GM10248 (cell line): ENCODE measurements at places on chromosomes 13 and 19.

DNA sequence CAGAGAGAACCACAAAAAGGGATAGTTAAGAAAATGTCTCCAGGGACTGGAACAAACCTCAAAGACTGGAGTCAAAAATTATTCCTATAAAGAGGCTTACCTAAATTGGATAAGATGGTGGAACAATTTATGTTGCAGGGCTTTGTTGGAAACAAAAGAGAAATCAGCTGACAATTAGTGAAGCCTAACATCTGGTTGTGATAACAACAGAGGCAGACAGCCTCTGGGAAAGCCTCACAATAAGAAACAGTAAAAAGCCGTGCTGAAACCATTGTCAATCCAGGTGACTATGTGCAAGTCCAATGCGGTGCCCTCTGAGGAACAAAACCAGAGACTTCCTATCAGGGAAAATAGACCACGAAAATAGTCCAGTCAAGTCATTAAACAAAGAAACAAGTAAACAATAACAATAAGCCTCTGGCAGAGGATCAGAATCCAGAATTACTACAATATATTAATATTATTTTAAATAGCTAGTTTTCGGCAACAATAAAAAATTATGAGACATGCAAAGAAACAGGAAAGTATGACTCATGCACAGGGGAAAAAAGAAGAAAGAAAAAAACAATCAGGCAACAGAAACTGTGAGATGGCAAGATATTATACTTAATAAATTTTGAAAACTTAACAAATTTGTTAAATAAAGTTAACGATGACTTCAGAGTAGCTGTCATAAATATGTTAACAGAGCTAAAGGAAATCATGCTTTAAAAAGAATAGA is 99.7 kb upstream of the RXFP2 start:
- DNase-seq = no peak

GRCh38 chr13:67736646-67737420 is 506.7 kb upstream of the PCDH9 start:
- DNase-seq = no peak

GRCh38 chr19:6010107-6010506 is 32.2 kb upstream of the RANBP3 start:
- DNase-seq = no peak

DNA sequence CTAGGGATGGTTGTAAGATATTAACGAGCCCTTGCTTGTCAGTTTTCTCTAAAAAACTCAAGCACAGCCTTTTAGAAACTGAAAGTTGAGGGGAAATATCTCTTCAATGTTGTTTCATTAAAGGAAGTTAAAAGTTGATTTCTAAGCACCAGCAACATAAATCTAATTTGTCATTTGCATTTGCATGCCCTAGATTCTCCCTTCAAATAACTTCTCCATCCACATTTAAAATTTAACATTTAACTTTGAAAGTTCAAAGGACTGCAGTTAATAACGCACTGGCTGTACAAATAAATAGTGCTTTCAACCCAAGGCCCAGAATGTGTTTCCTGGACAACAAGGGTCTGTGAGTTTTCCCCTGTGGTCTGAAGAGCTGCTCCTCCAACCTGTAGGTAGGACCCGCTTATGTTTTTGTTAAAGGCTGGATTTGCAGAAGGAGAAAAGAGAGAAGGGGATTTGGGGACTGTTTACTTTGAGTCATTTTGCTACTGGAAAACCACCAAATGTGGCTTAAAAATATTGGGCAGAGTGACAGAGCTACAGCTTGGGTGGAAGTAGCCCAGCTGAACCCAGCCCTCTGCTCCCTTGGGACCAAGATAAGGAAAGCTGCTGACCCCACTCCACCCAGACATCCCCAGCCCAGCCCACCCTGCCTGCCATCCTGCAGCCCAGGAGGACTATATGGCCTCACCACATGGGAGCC is 39.8 kb downstream of the TNFRSF19 start:
- no peak for DNase-seq

DNA sequence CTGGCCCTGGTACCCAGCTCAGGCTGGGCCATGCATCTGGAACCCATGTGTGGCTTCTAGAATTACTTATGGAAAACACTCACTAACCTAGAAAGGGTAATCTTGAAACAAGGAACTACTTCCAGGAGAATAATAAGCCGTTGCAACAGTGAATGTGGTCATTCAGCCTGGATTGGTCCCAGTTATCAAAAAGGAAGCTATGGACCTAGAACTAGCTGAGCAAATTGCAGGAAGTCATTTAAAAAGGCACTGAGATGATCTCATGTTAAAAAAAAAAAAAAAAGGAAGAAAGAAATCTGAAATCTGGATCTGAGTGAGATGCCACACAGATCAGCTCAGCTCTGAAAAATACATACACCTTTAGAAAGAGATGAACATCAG is 59.6 kb downstream of the DCT start:
- DNase-seq = no peak

DNA sequence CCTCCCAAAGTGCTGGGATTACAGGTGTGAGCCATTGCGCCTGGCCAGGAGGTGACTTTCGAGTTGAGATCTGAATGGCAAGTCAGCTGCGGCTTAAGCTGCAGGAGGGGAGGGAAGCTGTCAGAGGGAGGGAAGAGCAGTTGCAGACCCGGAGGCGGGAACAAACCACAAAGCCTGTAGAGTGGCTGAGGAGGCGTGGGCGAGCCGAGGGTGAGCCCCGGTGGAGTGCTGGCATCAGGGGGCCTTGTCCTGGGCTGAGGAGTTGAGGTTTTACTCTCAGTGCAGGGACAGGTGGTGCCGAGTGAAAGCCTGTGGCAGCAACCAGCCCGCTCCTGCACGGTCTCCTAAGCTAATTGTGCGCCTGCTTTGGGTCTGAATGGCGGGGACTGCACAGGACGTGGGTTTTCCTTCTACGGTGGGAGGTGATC is 24.2 kb downstream of the PPP1R37 start:
- DNase-seq = peak; percentile 78

GRCh38 chr19:22806418-22806817 is 22.5 kb upstream of the ZNF99 start:
- no peak for DNase-seq

DNA sequence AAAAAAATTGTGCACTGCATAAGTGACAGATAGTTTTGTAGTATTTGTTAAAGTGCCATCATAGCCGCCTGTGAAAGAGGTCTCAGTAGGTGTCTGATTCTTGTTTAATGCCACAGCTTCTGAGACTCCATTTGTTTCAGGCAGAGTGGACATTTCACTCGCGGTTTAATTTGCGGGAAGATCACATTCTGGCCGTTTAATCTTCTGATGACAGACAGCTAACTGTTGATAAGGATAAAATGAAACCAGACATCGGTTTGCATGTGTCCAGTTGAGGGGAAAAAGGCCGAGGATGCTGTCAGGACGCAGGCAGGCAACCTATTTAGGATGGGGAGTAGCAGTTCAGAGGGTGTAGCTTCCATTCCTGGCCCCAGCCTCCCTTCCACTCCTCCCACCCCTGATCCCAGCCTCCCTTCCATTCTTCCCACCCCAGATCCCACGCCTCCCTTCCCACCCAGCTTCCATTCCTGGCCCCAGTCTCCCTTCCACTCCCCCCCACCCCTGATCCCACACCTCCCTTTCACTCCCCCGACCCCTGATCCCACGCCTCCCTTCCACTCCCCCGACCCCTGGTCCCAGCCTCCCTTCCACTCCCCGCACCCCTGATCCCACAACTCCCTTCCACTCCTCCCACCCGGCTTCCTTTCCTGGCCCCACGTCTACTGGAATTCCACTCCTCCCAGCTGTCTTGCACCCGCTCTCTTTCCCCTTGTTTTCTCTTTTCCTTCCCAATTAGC is 23.8 kb downstream of the ATP11A start:
- no peak for DNase-seq

GRCh38 chr13:32998966-32999365 is 17.3 kb upstream of the KL start:
- DNase-seq = no peak

- no peak for DNase-seq
Observed at GRCh38 chr13:102983496-102983895, 82.7 kb downstream of the SLC10A2 start.

DNA sequence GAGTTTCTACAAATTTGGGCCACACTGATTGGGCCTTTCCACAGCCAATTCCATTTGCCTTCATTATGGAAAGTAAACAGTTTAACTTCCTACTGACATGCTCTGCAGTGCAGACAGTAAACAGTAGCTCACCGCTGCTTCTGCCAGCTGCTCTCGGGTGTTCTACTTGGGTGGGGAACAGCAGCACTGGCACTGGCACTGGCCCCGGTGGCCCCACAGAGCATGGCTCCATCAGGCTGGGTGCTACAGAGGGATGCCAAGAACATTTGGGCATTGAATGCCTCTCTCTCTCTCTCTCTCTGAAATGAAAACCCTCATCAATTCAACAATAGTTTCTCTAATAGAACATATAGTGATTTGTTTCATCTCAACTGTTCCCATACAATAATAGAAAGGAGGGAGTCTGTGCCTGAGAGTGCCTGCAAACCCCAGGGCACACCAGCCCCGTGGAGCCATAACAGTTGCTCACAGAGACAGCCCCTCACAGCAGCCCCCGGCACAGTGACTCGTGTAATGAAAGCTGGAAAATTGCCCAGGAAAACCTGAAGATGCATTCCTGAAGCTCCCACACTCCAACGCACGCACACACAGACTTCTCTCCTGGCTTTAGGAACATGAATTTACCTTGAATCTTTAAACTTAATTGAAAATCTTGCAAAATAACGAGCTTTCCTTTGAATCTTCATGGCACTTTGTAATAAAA is 38.2 kb upstream of the GJB6 start:
- DNase-seq = no peak

DNA sequence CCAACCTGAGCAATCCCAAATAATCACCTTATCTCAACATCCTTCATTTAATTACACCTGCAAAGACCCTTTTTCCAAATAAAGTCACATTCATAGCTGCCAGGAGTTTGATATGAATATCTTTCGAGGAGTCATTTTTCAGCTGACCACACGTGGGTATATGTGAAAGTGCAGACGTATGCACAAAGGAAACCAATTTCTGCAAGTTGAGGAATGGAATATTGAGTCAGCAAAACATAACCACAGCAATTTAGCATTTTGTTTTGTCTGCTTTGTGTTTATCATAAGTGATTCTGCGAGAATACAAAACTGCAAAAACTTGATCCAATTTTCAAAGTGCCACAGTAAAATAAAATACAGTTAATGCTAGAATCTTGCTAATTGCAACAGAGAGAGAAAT is 295.9 kb downstream of the SUCLA2 start:
- DNase-seq = no peak

DNA sequence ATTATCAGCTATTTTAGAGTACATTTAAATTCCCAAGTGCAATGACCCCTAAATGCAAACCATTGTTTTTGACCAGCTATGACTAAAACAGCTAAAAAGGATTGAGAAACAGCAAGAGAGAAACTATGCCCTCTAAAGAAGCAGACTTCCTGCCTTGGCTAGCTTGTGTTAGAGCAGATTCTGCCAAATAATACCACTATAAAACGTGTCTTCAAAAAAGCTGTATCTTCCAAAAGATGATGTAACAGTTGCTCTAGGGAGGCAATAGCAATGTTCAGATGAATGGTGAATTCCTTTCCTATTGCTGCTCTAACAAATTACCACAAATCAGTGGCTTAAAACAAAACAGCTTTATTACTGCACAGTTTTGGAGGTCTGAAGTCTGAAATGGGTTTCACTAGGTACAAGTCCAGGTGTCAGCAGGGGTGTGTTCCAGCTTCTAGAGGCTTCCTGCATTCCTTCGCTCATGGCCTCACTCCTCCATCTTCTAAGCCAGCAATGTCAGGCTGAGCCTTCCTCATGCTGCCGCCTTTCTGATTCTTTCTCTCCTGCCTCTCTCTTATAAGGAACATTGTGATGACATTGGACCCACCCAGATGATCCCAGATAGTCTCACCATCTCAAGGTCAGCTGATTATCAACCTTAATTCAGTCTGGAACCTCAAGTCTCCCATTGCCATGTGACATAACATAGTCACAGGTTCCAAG is 84.5 kb downstream of the LRRC63 start:
- DNase-seq = no peak

GRCh38 chr13:39665763-39666162 is 10.3 kb downstream of the COG6 start:
- no peak for DNase-seq

DNA sequence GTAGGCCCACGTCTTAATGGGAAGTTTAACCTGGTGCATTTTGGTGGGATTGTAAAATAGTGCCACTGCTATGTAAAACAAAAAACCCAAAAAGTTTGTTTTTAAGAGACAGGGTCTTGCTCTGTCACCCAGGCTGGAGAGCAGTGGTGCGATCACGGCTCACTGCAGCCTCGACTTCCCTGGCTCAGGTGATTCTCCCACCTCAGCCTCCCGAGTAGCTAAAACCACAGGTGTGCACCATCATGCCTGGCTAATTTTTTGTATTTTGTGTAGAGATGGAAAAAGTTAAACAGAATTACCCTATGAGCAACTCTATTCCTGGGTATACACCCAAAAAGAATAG is 820 bp upstream of the REXO1 start:
- DNase-seq = no peak

DNA sequence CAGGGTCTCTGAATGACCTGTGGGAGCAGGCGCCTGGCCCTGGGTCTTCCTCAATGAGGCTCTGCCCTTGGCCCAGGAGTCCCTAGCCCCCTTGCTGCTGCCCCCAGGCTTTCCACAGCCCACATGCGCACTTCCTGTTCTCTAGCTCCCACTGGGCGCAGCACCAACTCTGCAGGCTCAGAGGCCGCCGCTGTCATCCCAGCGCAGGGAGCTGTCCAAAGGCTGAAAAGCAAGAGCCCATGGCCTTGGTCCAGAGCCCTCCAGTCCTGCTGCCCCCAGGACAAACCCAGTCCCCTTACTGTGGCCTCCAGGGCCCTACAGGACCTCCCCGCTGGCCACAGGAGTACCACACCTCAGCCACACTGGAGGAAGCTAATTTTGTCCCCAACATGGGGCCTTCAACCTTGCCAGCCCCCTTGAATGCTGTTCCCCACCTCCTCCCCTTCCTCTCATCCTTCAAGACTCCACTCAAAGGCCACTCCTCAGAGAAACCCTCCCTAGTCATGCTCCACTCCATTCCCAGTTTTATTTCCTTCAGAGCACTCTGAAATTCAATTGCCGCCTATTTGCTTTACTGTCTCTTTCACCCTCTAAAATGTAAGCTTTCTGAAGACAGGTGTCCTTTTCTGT is 8.0 kb upstream of the POU2F2 start:
- DNase-seq = no peak

DNA sequence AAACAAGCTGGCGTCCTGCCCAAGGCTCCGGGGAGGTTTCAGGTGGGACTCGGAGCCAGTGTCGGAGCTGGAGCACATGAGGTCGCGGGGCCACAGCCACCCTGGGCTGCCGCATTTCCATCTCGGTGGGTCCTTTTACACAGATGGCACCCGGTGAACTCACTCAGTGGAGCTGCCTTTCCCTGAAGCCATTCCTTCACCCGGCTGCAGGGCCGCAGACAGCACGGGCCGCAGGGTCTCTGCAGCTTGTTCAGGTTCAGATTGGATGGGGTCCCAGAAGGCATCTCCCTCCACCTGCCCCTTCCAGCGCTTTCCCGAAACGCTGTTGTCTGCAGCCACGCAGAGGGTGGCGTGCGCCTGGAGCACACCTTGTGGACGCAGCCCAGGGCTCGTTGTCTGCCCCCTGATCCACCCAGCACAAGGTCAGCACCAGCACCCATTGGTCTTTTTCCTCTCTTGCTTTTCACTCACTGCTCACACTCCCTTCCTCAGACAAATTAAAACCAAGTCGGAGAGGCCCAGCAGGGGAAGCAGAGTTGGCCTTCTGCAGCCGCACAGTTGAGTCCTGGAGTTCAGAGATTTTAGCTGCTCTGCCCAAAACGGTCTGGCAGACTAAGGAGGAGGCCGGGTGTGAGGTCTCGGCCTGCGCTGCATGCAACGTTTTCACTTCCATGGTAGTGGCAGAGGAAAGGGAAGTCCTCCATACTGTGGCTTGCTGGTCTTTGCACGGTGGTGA is 18.1 kb downstream of the MCF2L start:
- DNase-seq = no peak
